Osteoblast (primary cell): ENCODE measurements at places on chromosomes 3 and 15. TPM values are rescaled to one million over a fixed set of nuclear protein-coding genes. Genes with fewer than 3 reads are reported as not detected.

GRCh38 chr3:126954141-126954842, 28.6 kb upstream of the PLXNA1 start:
- no peak overlapping the region for H3K4me3 ChIP-seq
- H3K27me3 ChIP-seq, result no peaks in the 10 kb centered on the region
- H3K4me1 ChIP-seq, result no peaks in the 10 kb centered on the region
- DNase-seq, result peak; percentile 83

GRCh38 chr3:119669906-119670570, 7.2 kb downstream of the COX17 start:
- H3K4me1 ChIP-seq, result peaks cover 9% of the 10 kb centered on the region
- no peaks in the 10 kb centered on the region for H3K27me3 ChIP-seq
- H3K4me3 ChIP-seq, result no peak overlapping the region
- H3K27ac ChIP-seq, result no peak overlapping the region

GRCh38 chr3:146275476-146275875, 24.6 kb upstream of the PLSCR4 start:
- H3K4me3 ChIP-seq, result no peak overlapping the region
- no peaks in the 10 kb centered on the region for H3K36me3 ChIP-seq
- H3K4me1 ChIP-seq, result peaks cover 40% of the 10 kb centered on the region
- no peak for DNase-seq
- H3K27ac ChIP-seq, result peak overlapping the region; percentile 95

DNA sequence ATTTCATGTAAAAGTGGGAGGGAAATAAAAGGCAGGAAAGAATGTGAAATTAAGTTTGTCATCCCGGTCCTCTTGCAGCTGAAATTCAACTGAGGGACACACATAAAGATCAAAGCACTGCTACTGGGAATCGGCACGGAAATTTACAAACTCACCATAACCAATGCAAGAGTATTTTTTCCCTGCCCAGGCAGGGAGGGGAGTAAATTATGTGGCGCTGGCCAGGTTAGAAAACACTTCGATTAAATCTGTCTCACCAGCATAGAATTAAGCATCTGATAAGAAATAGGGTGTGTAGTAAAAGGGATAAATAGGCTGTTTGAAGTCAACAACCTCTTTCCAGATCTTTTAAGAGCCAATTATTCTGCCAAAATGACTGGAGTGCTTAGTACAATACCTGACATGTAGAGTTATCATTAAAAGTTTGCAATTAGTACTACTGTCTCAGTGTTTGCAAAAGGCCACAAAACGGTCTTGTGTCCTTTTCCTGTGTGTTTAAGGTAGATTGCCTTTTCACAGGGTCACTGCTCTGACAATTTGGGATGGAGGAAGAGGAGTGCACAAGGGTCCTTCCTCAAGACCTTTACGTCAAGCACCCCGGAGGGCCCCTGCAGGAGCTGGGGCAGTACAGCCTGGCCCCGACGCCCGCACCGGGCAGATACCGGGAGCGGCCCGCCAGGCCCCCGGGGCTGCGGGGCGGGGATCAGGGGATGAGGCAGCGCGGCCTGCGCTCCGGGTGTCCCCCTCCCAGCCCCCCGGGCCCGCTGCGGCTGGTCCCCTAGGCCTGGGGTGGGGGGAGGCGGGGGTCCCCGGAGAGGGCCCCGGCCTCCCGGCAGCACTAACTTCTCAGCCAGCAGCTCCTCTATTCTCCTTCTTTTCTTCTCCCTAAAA, 651 bp downstream of the UBA3 start:
- peak; percentile 62 for DNase-seq
- peak overlapping the region; percentile 88 for H3K4me3 ChIP-seq
- H3K4me1 ChIP-seq, result peaks cover 48% of the 10 kb centered on the region
- H3K27ac ChIP-seq, result peak overlapping the region; percentile 56
- H3K36me3 ChIP-seq, result peaks cover 7% of the 10 kb centered on the region
- H3K27me3 ChIP-seq, result no peaks in the 10 kb centered on the region

DNA sequence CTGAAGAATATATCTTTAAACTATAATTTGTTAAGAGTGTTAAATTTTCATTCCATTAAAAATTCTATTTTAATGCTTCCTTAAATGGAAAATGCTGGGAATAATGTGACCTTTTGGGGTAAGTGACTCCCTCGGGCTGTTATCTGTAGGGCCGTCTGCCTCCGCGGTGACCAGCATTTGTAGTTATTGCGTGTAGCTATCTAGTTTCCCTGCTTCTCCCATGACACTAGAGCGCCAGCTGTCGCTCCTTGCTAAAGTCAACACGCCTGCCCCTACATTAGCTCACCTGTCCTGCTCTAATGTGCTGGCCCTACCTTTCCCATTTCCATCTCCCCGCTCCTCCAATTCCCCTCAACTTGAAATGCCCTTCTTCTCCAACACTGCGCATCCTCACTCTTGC, 12.4 kb upstream of the CHRM5 start:
- H3K4me1 ChIP-seq, result peaks cover 11% of the 10 kb centered on the region
- no peaks in the 10 kb centered on the region for H3K27me3 ChIP-seq
- H3K36me3 ChIP-seq, result no peaks in the 10 kb centered on the region
- no peak overlapping the region for H3K27ac ChIP-seq
- no peak overlapping the region for H3K4me3 ChIP-seq

GRCh38 chr15:65333148-65333820, 28.8 kb downstream of the RNU5B-1 start:
- H3K4me3 ChIP-seq, result no peak overlapping the region
- H3K36me3 ChIP-seq, result no peaks in the 10 kb centered on the region
- peaks cover 16% of the 10 kb centered on the region for H3K27me3 ChIP-seq

HTR3E gene
- not detected in 2 replicates for total RNA-seq

POLQ gene
- 1.4 and 1.5 TPM in 2 replicates for total RNA-seq

FILIP1L gene
- 5.8 and 5.9 TPM in 2 replicates for total RNA-seq

MYEF2 gene
- 0.88 and 1.1 TPM in 2 replicates for total RNA-seq
